ENCODE measurements at places on chromosomes 7 and 10.

DNA sequence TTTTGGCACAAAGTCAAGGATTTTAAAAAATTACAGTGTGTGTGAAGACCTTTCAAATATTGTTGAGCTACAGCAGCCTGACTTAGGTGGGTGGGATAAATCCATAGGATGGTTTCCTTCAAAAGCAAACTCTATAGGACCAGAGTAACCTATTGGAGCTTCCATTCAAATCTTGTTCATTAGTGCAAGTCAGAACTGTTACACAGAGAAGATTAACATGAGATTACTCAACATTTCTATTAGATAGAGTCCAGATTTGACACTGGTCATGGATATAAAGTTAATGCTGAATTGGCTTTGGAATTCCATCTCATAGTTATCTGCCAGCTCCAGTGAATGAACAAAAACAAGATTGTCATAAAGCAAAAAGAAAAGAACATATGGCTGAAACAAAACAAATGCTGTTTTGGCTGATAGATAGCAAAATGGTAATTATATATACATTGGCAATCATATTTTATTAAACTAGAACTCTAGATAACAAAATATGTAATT lies 129.6 kb upstream of the SEMA3A start:
- DNase-seq, result no peak

- no peak for DNase-seq
Measured at GRCh38 chr10:59323036-59323459, 39.3 kb downstream of the FAM13C start.

DNA sequence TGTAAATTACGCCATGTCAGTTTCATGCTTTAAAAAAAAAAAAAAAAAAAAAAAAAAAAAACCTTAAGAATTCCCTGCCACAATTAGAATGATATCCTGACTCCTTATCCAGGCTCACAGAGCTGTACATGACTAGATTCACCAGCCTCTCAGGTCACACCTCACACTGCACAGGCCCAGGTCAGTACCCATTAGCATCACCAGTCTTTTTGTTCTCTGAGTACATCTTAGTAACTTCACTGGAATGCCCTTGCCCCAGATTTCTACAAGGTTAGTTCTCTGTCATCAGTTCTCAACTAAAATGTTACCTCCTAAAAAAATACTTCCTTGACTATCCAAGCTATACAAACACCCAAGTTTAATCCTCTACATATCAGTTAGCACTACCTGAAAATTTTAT lies 211.0 kb downstream of the LRRN3 start:
- DNase-seq, result no peak

DNA sequence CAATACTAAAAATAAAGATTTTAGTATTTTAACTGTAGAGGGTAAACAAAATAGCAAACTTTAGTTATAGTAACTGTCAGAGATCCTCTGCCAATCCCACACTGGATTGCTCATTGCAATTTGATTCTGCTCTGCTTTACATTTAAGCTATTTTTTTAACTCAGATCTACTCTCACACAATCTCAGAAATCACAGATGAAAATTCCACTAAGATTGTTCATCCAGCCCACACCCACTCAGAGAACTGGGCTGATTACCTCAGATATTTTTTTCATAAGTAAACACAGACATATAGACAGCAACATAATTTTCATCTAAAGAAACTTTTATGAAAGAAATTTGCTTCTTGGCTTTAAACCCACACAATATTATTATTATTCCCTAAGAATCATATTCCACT lies 7.0 kb downstream of the OSBPL3 start:
- DNase-seq, result no peak

GRCh38 chr10:75613685-75614504 lies 182.5 kb downstream of the LRMDA start:
- DNase-seq, result no peak

DNA sequence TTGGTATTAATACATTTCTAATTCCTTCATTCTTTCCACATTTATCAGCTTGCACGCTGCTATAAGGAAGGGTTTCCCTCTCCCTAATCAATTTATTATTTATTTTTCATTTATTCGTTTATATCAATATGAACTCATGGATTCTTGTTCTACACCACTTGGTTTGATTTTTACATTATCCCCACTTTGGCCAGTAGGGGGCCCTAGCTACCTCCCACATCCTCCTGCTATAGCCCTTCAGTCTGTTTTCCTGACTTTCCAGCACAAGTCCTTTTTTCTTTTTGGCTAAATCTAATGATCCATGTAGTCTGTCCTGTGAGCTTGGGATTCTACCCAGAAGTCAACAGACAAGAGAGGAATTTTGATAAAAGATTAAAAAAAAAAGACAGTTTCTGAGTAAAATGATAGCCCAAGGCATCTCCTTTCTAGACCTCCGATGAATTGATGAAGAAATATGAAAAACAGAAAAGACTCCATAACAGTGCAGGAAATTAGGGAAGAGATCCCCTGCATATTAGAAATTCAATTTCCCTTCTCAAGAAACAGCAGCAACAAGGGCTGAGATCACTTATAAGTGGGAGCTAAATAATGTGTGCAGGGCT lies 47.7 kb downstream of the LYZL2 start:
- peak; percentile 27 for DNase-seq

DNA sequence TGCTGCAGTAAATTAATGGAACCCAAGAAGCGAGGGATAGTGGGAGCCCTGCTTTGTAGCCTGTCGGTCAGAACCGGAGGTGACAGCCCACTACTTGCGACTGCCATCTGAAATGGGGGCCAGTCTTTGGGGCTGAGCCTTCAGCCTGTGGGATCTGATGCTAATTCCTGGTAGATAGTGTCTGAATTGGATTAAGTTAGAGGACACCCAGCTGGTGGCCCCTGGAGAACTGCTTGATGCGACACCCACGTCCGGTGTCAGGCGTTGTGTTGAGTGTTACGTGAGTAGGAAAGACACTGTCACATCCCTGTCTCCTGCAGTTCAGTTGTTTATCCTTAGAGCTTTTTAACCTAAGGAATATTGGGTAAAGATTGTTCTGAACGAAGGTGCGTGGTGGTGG lies 5.0 kb downstream of the EIF3B start:
- no peak for DNase-seq

DNA sequence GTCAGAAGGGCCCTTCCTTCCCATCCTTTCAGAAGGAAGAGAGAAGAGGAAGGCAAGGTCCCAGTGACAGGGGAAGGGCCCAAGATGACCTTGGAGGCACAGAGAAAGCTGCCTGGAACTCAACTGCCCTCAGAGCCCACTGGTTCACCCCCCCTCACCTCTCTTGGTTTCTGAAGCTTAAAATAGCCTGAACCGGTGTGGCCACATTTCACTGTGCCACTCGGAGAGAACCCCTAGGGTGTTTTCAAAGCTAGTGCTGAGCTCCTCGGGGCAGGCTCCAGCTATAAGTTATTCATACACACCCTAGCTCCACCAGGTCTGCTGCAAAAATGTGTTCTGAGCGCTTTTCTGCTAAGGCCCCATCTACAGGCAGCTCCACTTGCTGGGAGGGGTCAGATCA lies 60.9 kb upstream of the ADRB1 start:
- DNase-seq, result no peak

- DNase-seq, result no peak
Measured at GRCh38 chr10:15579605-15580004, 140.1 kb downstream of the ITGA8 start.

- no peak for DNase-seq
Measured at GRCh38 chr7:142063551-142064442, 47.7 kb upstream of the MGAM2 start.

DNA sequence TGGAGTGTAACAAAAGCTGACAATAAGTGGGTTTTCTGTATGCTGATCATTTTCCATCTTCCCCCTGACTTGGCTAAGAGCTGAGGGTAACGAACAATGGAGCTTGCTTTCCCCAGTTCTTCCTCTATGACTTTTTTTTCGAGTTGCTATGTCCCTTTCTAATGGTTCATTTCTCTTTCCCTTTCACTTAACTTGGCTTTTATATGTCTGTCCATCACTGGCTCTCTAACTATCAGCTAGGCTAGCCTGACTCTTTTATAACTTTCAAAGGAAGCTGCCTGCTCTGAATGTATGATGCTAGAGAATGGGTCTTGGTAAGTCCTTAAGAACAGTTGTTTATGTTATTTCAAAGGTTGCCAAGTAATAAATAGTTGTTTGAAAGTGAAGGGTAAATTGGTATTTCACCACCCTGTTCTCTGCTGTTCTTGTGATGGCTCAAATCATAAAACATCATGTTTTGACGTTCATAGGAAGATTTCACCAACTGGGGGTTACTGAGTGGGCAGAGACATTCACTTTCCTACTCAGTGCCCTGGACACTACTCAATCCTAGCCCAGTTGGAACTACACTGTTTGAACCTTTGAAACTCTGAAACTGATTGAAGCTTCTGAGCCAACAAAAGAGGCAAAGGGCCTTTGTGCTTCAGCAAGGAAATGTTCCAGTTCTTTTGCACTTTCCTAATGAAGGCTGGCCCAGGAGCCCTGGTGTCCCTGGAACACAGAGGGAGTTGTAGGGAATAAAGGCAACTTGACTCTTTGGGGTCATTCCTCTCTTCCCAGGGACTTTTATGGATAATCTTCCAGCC lies 85.4 kb upstream of the PHYHIPL start:
- no peak for DNase-seq

- DNase-seq, result no peak
Measured at GRCh38 chr10:53140506-53140905, 367.9 kb upstream of the MBL2 start.

DNA sequence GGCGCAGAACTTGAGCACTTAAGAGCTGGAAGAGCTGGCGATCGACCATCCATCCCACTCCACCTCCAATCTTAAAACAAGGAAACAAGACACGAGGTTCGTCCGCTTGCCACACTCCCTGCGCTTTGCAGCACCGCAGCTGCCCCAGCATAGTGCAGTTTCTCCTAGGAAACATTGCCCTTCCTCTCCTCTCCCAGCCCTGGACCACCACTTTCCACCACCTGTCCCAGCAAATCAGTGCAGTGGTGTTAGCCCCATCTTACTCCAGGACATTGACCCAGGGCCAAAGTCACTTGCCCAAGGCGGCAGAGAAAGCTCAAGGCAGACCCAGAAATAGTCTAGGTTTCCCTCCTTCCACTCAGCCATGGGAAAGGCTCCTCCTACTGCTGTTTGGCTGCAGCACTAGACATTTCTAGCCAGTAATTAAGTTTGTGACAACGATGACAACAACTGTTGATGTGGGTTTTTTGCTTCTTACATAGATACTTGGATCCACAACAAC lies 1.5 kb upstream of the PARD3 start:
- DNase-seq, result peak; percentile 45

- DNase-seq, result no peak
Measured at GRCh38 chr10:4354382-4354812, 471.6 kb upstream of the AKR1E2 start.

DNA sequence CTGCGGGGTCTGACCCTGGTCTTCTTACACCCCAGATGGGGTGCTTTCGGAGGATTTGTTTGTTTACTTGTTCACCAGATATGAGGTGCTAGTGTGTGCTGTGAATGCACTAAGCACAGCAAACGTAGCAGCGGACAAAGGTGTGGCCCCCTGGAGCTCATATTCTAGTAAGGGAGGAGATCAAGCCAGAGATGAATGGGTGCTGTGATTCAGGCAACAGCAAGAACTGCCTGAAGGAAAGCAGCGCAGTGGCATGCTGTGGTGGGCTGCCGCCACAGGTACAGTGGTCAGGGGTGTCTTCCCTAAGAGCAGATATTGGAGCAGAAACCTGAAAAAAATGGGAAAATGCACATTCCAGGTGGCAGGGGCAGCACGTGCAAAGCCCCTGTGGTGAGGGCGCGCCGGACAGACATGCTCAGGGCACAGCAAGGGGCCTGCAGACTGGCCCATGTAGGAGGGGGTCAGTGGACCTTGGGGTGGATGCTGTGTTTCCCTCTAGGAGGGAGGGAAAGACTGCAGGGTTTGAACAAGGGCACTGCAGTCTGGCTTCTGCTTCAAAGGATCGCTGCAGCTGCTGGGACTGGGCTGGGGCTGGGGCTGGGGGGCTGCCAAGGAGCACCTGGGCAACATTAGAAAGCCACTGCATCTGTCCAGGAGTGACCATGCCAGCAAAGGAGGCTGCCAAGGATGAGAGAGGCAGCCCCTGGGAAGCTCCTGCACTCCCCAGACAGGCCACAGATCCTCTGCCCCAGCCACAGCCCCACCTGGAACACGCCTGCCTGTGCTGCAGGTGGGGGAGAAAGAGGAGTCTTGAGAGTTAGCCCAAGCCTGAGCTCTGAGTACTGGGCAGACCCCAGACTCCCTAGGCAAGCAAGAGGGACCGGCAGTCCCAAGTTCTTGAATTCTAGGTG lies 927 bp upstream of the DEPP1 start:
- no peak for DNase-seq

DNA sequence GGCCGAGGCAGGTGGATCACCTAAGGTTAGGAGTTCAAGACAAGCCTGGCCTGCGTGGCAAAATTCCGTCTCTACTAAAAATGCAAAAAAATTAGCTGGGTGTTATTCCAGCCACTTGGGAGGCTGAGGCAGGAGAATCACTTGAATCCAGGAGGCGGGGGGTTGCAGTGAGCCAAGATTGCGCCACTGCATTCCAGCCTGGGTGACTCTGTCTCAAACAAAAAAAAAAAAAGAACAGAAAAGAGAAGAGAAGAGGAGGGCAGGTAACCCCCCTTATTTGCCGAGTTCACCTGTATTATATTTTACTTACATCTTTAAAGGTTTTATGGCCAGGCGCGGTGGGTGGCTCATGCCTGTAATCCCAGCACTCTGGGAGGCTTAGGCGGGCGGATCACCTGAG lies 91.7 kb downstream of the RNF216 start:
- DNase-seq, result no peak

DNA sequence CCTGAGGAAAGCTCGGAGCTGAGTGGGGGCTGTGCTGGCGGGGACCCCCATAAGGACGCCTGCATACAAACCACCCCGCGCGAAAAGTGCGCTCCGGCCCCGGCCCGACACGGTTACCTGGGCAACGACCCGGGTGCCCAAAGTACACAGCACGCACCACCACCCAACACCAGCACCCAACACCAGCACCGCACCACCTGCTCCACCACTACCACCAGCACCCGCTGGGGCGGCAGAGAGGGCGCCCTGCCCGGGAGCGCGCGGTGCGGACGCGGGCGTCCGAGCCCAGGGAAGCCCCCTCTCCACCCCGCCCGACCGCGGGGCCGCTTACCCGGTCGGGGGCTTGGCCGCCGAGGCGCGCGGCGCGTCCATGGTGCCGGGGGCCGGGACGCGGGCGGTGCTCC lies 345 bp downstream of the COBL start:
- DNase-seq, result peak; percentile 77

GRCh38 chr7:98548971-98549370 lies 68.1 kb upstream of the NPTX2 start:
- no peak for DNase-seq

DNA sequence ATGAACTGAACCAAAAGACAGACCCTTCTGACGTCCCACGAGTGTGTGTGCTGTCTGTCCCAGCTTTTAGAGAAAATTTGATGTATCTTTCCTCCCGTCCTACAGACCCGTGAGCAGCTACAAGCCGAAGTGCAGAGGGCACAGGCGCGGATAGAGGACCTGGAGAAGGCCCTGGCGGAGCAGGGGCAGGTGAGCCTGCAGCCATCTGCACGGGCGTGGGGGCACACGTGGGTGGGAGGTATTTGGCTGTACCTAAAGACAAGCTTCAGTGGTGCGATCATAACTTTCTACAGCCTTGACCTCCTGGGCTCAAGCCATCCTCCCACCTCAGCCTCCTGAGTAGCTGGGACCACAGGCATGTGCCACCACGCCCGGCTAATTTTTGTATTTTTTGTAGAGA lies 41.7 kb upstream of the DPYSL4 start:
- no peak for DNase-seq

Measured in 8988T (cell line).